Activated CD4-positive, alpha-beta T cell treated with anti-CD3 and anti-CD28 coated beads, Interleukin-2, amount 50 U/mL, for 16 hours (primary cell): ENCODE measurements at places on chromosomes 7 and 10.

DNA sequence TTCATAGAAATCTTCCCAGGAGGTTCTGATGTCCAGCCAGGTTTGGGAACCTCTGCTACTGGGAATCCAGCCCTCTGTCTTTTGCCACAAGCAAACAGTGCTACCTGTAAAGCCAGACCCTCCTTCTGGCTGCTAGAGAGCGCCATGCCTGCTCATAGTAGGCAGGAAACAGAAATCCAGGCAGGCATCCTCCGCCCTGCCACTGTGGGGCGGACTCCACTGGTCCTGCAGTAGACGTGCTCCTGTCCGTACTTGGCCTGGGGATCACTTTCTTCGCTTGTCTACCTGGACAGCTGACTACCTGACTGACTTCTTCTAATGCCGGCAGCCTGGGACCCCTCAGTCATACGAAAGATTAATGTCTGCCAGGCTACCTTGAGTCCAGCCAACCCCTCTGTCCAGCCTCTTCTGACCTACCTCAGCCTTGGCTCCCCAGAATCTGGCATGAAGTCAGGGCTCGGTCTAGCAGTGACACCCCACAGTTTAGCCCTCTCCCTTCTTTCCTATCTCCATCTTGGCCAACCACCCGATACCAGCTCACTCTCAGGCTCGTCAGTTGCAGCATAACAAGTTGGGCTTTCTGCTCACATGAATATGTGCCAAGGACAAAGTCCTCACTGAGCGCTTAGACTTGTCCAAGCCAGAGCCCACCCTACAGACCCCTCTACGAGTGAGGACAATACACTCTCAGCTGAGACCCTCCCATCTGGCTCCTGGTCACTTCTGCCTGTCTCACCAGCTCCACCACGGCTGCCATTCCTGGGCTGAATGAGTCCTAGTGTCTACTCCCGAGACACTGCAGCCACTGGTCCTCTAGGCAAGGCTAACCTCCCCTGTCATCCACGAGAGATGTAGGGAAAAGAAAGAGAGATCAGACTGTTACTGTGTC is 43.9 kb upstream of the OPALIN start:
- DNase-seq, result no peak

- DNase-seq, result no peak
These were observed 515 bp downstream of the FASTK start for GRCh38 chr7:151080067-151080521.

DNA sequence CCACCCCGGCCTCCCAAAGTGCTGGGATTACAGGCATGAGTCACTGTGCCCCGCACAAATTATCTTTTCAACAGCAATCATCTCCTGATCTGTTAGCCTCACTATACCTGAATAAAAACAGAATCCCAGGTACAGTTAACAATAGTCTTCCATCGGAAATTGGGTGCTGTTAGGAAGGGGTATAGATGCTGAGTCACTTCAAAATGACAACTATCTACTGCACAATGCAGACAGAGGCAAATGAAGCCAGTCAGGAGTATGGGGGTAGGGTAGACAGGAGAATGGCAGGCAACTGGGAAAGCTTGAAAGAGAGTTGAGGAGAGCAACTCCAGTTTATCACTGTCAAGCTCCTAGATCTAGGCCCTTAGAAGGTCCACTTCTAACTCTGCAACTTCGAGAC is 40.3 kb downstream of the LBX1 start:
- DNase-seq, result no peak

DNA sequence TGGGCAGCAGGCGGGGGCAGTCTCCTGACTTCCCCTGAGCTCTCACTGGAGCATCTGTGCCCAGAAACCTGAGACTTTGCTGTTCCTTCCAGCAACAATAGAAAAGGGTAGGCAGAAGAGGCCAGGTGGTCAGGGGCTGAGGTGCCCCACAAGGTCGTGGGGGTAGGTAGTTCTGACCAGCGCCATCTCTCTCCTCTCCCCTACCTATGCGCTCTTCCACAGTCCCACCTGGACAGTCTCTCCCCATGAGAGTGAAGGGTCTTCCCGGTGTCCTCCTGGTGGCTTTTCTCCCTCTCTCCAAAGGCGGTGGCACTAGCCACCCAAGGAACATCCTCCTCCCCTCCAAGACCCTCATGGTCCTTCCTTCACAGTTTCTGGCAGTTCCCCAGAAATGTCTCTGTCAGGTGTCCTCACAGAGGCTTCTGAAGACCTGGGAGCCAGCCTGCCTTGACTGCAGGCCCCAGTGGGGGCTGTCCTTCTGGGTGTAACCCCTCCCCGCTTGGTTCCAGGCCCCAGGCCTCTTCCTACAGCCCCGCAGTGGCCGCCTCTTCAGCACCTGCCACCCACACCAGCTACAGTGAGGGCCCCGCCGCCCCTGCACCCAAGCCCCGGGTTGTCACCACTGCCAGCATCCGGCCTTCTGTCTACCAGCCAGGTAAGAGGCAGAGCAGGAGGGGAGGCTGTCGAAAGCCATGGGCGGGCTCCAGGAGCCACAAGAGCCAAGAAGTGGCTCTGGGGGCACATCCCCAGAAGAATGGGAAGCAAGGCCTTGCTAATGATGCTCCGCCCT is 41.3 kb downstream of the LDB3 start:
- no peak for DNase-seq

GRCh38 chr10:130560116-130560515 is 423.9 kb downstream of the GLRX3 start:
- no peak for DNase-seq

GRCh38 chr7:77415476-77415822 is 700 bp downstream of the GSAP start:
- DNase-seq, result no peak

DNA sequence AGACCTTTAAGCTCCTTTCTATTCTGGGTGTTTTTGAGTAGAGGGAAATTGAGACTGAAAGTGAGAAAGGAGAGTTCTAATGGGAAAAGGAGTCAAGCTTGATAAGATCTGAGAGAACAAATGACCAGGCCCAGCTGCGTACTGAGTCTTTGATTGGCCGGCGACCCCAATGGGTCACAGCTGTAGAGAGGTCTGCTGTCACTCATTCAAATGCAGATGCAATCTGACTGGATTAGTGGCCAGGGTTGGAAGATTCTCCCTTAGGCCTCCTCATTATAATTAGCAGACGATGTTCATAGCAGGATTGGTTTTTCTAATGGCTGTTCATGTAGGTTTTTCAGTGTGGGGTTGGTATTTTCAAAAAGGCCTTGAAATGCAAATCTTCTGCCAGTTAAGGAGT is 127.2 kb upstream of the SLC25A13 start:
- DNase-seq, result no peak

- no peak for DNase-seq
These were observed 19.1 kb upstream of the LRRC18 start for GRCh38 chr10:48958598-48959190.

DNA sequence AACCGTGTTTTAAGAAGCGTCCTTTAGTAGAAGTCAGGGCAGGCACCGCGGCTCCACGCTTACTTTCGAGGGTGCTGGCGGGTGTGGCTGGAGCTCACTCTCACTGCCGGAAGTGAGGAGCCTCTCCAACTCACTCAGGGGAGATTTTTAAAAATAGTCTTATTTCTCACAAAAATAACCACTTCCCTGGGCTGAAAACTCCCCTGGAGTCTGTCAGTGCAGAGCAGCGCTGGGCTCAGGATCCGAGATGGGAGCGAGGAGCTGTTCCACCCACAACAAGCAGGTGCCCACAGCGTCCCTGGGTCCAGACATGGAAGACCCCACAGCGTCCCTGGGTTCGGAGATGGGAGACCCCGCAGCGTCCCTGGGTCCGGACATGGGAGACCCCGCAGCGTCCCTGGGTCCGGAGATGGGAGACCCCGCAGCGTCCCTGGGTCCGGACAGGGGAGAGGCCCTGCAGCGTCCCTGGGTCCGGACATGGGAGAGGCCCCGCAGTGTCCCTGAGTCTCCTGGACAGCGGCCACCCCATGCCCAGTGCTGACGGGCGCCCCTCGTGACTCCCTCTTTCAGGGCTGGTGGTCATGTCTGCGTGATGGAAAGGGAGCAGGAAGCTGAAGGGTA is 51.2 kb downstream of the VIPR2 start:
- DNase-seq, result no peak

- DNase-seq, result peak; percentile 24
These were observed 76.1 kb upstream of the PITRM1 start for GRCh38 chr10:3248526-3249306.

DNA sequence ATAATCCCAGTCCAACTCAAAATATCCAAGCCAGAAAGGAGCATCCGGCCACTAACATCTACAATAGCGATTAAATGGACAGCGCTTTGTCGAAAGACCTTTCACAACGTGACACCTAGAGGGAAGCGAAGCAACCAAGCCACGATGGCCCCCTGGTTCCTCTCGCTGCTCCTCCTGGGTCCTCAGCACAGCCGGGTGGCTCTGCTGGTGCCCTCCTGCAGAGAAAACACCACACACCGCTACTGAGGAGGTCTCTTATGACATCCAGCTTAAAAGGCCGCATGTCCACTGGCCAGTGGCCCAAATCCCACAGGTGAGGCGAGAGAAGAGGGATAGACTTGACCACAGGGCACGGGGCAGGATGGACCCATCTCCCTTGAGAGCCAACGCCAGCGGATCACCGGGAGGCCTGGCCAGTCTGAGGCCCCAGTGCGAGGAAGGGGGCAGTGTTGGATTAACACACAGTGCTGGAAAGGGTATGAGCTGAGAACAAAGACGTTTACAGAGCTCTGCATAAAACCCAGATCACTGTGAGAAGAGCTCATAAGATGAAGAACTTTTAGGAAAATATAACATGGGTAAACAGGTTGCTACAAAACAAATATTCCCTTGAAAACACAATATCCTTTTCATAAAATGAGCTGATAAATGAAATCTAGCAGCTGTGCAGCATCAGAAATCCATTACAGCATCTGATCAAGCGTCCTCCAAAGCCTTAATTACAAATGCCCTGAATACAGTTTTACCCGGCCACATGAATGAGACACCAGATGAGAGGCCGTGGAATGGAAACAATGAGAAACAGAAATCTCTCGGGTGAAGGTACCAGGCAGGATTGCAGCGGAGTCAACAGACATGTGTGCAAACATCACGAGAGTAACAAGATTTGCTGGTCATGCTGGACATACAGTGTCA is 236.7 kb downstream of the DIP2C start:
- DNase-seq, result no peak

DNA sequence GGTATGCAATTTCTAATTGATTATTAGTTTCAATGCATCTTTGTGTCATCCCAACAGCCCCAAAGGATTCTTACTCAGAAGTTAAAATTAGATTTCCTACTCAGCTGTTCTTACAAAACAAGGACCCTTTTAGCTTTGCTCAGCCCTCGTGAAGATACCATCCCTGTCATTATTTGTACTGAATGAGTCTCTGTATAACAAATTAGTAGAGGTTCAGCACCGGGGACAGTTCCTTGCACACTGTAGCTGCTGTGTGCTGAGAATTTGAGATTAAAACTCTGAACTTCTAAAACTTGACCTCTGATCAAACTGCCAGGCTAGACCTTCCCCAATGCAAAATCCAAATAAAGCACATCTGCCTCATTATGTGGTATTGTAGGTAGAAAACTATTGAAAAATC is 299.1 kb downstream of the LHFPL3 start:
- DNase-seq, result peak; percentile 10

GRCh38 chr10:103525901-103526300 is 32.4 kb downstream of the NEURL1 start:
- DNase-seq, result no peak

DNA sequence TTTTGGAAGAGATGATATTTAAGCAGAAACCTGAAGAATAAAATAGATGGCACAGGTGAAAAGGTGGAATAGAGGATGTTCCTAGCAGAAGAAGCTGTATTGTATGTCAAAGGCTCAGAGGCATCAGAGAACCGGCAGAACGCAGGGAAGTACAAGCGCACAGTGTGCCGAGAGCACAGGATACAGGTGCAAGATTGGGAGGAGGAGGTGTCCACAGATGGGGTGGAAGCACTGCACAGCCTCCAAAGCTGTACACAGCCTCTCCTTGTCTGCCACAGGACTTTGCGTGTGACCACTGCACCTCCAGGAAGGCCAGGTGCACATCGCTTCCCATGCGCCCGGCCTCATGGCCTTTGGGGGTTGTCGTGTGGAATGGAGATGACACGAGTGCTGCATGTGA is 23.3 kb upstream of the SEC61G start:
- DNase-seq, result no peak

GRCh38 chr7:69476416-69476815 is 121.9 kb upstream of the AUTS2 start:
- DNase-seq, result no peak

GRCh38 chr7:40611095-40611871 is 476.5 kb downstream of the SUGCT start:
- no peak for DNase-seq

- DNase-seq, result no peak
These were observed 6.5 kb downstream of the BAG3 start for GRCh38 chr10:119657725-119658124.

- no peak for DNase-seq
These were observed 237.5 kb upstream of the PRSS1 start for GRCh38 chr7:142511801-142512200.

GRCh38 chr10:132296666-132297443 is 10.9 kb downstream of the STK32C start:
- no peak for DNase-seq

DNA sequence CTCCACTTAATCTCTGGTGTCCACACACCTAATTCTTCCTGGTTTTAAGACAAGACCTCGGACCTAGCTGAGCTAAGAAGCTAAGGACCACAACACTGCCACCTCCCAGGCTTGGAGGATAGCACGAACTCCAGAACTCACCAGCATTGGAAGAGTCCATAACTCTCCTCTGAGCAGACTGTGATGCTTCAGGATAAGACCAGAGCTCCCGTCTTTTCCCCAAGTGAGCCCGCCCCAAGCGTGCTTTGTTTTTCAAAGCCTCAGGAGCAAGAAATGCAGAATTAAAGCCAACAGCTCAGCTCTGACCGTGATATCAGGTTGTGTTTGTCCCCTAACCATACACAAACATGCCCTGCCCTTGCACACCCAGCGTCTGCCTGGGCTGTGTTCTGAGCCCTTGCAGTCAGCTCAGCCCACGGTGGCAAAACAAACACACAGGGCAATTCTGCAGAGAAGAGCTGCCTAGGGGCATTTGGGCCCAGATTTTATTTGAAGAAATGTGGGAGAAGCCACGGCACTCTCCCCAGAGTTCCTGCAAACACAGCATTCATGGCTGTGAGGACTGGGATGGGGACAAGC is 145.4 kb downstream of the WDR11 start:
- no peak for DNase-seq

GRCh38 chr10:127992376-127992775 is 85.5 kb downstream of the PTPRE start:
- DNase-seq, result no peak

DNA sequence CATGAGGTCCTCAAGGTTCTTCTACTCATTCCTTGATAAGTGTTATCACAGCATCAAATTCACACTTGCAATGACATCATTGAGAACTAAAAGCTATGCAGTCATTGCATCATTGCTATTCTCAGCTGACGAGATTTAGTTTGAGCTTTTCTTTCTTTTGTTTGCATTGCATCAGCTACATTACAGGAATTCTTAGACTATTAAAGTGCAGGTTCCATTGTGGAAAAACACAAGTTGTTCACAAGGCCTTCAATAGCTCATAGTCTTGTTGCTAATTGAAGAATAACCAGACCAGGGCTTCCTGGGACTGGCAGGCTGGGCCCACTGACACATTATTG is 139.3 kb downstream of the CXCL12 start:
- DNase-seq, result no peak
